Stimulated activated CD8-positive, alpha-beta memory T cell treated with anti-CD3 and anti-CD28 coated beads, Interleukin-4, amount 100 ng/mL, for 4 hours (primary cell): ENCODE measurements at places on chromosomes 2 and 18.

- DNase-seq, result no peak
These were observed 556.1 kb downstream of the CMPK2 start for GRCh38 chr2:6309415-6310255.

DNA sequence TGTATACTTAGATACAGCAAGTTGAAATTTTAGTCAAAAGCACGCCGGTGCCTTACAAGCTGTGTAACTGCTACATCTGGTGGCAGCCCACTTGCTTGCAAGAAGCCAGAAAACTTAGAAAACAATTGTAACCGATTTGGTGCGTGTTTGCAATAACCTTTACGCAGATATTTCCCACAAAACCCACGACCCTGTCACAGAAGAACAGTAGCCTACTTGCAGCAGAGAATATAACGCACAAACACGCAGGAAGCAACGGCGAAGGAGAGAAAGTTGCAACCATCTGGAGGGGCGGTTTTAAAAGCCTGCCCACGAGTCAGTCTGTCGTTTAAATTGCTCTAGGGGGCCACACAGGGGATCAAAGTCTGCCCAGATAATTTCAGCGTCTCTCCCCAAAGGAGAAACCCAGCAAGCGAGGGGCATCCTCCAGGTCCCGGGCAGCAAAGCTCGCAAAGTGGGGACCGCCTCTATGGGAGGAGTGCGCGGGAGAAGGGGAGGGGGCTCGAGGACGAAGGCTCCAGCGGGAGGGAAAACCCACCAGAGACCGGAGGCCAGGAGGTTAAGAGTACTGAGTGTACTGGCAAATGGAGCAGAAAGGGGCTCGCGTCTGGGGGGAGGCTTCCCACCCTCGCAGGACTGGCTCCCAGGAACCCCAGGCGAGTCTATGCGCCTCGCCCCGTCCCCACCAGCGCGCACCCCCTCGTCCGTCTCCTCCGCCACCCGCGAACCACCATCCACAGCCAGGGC, 1.1 kb downstream of the TLK1 start:
- DNase-seq, result peak; percentile 19

- no peak for DNase-seq
These were observed 346.5 kb downstream of the TGIF1 start for GRCh38 chr18:3796434-3796833.

- no peak for DNase-seq
These were observed 58.1 kb downstream of the SH2D6 start for GRCh38 chr2:85476624-85477023.

GRCh38 chr2:7375901-7376300, 458.7 kb downstream of the RNF144A start:
- no peak for DNase-seq

GRCh38 chr2:105643405-105644173, 101.1 kb upstream of the NCK2 start:
- DNase-seq, result no peak

- DNase-seq, result no peak
These were observed 641.5 kb upstream of the SETBP1 start for GRCh38 chr18:44039216-44039615.

DNA sequence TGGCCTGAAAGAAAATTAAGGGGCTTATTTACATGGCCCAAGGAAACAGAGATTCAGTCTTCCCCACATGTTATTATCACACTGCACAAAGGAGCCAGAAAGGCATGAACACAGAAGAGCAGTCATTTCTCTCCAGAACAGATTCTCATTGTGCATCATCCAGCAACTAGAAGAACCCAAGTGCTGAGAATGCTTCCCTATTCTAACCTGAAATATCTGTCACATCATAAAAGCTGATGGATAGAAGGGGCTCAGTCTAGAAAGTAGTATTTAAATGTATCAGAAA, 145.8 kb downstream of the TMEM163 start:
- DNase-seq, result no peak

- no peak for DNase-seq
These were observed 16.0 kb upstream of the MSGN1 start for GRCh38 chr2:17800219-17800618.

DNA sequence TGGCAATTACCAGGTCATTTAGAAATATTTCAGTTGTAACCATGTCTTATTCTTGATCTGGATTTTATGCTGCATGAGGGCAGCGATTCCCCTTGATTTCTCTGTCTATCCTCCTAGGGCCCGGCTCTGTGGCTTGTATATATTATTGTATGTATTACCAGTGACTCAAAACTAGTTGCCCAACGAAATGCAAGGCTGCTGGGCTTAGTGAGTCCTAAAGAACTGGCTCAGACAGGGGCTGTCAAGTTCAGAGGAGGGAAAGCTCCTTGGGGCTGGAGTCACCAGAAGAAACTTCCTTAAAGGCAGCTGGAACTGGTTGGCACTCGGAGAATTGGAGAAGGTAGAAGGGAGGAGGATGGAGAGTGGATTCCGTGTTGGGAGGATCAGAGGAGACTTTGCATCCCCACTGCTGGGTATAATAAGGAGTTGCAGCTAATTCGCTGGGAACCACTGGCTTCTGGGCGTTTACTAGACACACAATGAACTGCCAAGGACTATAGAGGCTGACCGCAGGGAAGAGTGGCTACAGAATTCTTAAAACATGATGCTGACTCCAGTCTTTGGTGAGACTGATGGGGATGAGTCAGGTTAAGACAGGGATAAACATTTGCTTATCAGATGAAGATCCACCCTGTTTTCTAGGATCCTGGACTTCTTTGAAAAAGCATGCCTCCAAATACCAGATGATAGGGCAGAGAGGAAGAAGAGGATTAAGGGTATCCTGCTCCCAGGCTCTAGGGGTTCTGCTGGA, 104.3 kb downstream of the PRKCE start:
- DNase-seq, result no peak

- no peak for DNase-seq
These were observed 55.1 kb downstream of the MAP3K20 start for GRCh38 chr2:173130496-173131465.

DNA sequence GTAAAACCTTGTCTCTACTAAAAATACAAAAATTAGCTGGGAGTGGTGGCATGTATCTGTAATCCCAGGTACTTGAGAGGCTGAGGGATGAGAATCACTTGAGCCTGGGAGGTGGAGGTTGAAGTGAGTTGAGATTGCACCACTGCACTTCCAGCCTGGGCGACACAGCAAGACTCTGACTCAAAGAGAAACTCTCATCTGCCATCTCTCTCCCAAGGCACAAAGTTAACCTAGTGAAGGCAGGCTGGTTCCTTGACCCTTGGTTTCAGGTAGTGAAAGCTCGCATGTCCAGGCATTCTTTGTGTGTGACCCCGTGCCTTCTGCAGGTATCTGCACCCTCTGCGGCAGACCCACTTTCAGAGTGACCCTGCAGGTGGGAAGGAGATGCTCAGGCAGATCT, 100.0 kb downstream of the WDSUB1 start:
- no peak for DNase-seq

- DNase-seq, result no peak
These were observed 46.4 kb downstream of the CHRNA1 start for GRCh38 chr2:174717916-174718315.

- no peak for DNase-seq
These were observed 216.9 kb downstream of the ARHGAP15 start for GRCh38 chr2:143345887-143346787.

DNA sequence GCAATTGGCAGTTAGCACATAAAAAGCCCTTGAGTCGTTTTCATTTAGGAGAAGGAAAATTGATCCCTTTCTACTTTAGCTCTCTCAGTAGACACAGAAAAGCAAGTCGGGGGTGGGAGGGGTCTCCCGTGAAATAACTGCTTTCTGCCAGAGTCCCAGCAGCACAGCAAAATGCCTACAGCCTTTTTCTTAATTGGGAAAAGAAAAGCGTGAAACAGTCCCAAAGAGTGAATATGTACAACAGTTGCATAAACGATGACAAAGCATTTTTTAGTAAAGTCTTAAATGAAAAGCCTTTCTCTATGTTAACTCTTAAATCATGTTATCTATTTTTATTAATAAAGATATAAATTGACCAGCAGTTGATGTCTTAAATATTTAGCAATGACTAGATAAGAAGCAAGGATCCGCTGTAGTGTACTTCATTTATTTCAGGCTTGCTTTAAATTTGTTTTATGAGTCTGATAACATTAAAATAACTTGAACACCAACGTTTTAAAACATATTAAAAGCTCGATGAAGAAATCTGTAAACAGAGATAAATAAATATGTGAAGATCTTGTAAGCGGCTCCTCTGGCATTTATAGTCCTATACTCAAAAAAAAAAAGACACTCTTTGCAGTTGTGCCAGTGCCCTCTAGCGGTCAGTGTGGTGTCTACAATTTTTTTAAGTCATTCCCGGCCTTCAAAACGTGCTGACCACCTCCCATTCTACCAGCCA, 42.3 kb upstream of the ATIC start:
- DNase-seq, result peak; percentile 17

DNA sequence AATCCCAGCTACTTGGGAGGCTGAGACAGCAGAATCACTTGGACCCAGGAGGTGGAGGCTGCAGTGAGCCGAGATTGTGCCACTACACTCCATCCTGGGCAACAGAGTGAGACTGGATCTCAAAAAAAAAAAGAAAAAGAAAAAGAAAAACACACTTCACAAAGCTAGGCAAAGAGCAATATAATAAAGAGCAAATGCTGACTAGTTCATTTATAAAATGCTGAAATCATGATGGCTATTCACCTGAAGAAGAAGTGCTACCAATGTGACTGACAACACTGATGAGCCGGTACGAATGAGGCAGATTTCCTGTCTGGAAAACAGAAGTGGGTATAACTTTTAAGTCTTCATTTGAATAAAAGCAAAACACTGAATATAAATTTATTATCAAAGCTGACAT, 37.9 kb downstream of the VIL1 start:
- DNase-seq, result no peak

GRCh38 chr2:144629935-144630334, 110.0 kb upstream of the ZEB2 start:
- no peak for DNase-seq

GRCh38 chr2:12302140-12302539, 414.6 kb upstream of the TRIB2 start:
- no peak for DNase-seq

DNA sequence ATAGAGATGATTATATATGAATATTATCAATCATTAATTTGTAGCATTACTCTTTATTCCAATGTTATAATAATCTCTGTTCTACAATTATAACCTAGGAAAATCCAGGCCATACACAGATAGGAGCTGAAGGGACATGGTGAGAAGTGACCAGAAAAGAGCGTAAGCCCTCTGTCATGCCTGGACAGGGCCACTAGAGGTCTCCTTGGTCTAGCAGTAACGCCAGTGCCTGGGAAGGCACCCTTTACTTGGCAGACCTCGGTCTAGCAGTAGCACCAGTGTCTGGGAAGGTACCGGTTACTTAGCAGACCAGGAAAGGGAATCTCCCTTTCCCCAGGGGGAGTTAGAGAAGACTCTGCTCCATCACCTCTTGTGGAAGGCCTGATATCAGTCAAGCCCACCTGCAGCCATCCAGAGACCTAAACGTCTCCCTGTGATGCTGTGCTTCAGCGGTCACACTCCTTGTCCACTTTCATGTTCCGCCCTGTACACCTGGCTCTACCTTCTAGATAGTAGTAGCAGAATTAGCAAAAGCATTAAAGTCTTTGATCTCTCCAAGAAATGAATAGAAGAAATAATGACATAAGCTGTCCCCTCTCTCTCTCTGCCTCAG, 447.5 kb upstream of the FSIP2 start:
- no peak for DNase-seq

GRCh38 chr18:7778181-7778580, 211.1 kb downstream of the PTPRM start:
- no peak for DNase-seq

- no peak for DNase-seq
These were observed 106.2 kb downstream of the ZRANB3 start for GRCh38 chr2:135424849-135425248.

- DNase-seq, result no peak
These were observed 5.7 kb upstream of the MARCO start for GRCh38 chr2:118936306-118936705.

DNA sequence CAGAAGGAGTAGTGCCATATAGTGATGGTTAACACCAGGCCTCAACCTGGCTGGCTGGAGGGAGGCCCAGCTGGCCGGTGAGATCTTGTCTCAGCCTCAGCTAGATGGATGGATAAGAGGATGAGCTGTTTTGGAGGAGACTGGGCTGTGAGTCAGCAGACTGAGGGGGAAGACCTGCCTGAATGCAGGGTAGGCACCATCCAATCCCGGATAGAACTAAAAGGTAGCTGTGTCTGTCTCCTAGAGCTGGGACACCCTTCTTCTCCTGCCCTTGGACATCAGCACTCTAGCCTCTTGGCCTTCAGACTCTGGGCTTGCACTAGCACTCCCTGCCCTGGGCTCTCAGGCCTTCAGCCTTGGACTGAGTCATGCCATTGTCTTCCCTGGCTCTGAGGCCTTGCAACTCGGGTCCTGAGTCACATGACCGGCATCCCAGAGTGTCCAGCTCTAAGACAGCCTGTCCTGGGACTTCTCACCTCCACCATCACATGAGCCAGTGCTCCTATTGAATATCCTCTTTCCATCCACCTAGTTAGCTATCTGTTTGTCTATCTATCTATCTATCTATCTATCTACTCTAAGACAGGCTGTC, 131.3 kb downstream of the TPO start:
- no peak for DNase-seq

GRCh38 chr2:72897785-72898584, 10.8 kb downstream of the SPR start:
- no peak for DNase-seq

DNA sequence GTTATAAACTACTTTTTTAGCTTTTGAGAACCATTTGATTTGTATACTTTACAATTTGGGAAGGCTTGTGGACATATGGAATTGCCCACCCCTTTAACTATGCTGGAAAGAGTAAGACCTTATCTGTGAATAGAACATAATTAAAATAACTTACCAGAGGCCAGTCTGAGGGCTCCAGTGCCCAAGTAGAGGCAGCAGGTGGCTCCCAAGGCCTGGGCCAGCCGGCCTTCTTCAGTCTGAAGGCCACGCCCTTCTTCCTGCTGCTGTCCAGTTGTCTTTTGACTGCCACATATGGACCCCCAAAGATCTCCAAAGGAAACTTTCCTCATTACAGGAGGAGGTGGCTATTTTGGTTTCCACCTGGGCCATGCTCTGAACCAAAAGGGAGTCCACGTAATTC, 12.0 kb upstream of the IL18RAP start:
- DNase-seq, result no peak

DNA sequence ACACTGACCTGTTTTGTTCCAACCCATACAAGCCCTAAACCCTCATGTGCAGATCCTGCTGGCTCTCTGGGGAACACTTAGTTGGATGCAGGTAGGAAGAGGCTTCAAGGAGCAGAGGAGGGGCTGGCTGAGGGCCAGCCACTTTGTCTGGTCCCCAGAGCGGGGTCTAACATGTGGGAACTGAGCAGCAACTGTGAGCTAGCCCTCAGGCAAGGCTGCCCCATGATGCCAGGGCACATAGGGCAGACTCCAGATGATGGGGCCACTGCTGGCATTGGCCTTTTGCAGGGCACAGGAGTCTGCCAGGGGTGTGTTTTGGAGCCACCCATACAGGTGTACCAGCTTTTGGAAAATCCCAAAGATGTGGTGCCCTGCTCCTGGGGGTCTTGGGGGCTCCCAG, 67.7 kb downstream of the HPCAL1 start:
- no peak for DNase-seq

DNA sequence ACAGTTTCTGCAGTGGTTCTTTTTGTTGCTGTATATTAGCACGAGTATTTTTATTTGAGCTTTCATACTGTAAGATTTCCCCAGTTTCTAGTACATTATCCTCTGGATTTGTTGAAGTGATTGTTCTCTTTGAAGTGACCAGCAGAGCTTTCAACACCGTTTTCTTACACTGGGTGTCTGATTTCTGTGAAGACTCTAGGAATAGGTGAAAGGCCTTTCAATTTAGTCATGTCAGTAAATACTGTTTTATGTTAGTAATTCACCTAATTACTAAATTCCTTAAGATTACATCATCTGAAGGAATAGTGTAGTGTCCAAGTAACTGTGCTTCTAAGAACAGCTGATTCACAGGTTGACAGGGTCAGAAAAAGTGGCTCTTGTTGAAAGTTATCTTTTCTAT, 2.3 kb downstream of the PPM1B start:
- DNase-seq, result no peak
